ENCODE measurements at places on chromosomes 1 and 21.

DNA sequence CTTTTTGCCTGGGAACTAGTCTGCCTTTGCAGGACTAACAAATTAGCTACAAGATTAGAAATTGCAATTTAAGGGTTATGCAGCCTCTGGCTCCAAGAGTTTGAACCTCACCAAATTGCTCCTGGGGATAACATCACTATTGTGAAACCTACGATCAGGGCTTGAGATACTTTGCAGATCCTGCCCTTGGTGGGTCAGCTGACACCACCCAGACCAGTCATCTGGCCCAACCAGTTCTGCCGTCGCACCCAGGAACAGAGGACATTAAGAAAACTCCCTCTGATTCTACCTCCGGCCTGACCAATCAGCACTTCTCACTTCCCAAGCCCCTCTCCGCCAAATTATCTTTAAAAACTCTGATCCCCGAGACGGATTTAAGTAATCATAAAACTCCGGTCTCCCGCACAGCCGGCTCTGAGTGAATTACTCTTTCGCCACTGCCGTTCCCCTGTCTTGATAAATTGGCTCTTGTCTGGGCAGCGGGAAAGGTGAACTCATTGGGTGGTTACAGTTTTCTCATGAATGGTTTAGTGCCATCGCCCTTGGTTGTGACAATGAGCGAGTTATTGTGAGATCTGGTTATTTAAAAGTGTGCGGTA, 32.9 kb upstream of the B3GALT5 start:
- DNase-seq, result no peak

GRCh38 chr1:159821171-159821867, 5.4 kb upstream of the SLAMF8 start:
- no peak for DNase-seq

DNA sequence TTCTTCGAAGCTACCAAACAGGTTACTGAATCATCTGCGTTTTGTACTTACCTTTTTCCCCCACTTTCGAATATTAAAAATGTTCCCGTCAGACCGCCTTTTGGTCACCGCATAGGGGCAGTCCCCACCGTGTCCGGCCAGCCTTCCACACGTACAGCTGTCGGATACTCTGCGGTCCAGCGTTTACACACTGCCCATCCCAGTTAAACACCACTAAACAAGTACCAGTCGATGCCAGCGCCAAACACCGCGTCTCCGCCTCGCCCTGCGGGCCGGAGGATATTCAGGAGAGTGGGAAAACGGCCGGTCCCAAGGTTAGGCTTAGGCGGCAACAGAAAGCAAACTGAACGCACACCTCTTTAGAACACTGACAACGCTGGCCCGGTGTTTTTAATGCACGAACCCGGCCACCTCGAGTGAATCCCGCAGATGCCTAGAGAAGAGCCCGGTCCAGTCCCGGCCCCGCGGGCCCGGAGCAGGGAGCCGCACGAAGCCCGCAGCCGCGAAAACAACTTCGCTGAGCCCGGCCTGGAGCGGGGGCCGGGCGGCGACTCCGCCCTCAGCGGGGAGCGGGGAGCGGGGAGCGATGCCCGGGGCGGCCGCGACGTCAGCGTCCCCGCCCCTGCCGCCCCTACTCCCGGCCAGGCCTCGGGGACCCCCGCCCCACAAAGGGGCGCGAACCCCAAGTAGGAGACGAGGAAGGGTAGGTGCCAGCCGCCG, 730 bp upstream of the PHF13 start:
- peak; percentile 88 for DNase-seq

- DNase-seq, result peak; percentile 84
These were observed 61.7 kb downstream of the FCRL5 start for GRCh38 chr1:157490467-157491165.

DNA sequence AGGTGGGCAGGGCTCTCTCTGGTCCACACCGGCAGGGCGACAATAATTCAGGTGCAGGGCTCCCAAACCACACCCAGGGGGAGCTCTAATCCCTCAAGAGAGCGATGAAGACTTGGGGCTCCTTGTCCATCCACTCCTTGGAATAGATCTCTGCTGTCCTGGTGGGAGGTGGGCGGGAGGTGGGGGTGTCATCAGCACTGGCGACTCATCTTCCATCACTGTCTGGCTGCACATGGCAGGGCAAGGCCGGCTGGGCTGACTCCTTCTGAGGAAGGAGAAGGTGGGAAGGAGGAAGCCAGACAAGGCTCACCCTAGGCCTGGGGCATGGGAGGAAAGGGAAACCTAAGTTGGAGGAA, 29.3 kb downstream of the TNNT2 start:
- peak; percentile 59 for DNase-seq

All from eye (tissue), 1 donor.